Sciatic nerve (tissue), 2 donors: ENCODE measurements at places on chromosomes 16 and 17.
A peak's percentile ranks its signal among the peaks of the same experiment; 100 is the strongest.

GRCh38 chr17:3582915-3583314 is 25.3 kb upstream of the TRPV3 start:
- no peak for DNase-seq

DNA sequence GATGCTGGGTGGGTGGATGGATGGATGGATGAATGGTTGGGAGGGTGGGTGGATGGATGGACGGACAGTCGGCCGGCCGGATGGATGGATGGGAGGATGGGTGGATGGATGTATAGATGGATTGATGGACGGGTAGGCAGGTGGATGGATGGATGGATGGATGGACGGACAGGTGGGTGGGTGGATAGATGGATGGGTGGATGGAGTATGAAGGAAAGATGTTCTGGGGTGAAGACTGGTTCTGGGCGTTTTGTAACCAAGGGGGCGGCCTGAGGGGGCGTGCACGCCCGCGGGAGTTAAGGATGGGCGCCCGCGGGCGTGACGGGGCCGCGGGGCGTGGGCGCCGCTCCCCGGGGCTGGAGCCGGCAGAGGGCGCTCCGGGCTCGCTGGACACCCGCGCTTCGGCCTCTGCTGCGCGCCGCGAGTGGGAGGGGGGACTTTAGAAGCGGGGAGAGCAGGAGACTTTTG is at the start of gene NECAB2:
Gene NECAB2, plus strand, starts transcription at position 407 of the 468 bp plus-strand sequence. CDS start 405 bp downstream, outside the sequence.
- DNase-seq = peak; percentile 75

GRCh38 chr17:30503558-30503957 is 26.4 kb downstream of the GOSR1 start:
- no peak for DNase-seq

- no peak for DNase-seq
Measured at GRCh38 chr16:86184185-86184584, 285.2 kb downstream of the IRF8 start.

GRCh38 chr16:56282451-56282850 is 91.2 kb downstream of the GNAO1 start:
- no peak for DNase-seq

DNA sequence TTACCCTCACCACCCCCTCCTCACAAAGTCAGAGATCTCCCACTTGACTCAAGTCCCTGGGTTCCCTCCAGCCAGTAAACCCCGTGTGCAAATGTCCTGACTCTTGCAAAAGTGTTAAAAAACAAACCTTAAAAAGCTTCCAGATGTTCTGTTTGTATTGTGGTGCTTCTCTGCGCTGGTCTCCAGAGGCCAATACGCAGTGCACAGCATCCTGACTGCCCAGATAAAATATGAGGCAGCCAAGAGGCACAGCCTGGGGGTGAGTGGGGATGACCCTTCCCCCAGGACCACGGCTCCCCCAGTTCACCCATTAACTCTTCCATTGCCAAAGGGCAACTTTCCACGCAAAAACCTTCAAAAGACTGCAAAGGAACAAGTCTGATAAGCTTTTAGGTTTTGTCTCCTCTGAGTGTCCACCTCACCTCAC is 291.8 kb downstream of the SOX9 start:
- DNase-seq = no peak

DNA sequence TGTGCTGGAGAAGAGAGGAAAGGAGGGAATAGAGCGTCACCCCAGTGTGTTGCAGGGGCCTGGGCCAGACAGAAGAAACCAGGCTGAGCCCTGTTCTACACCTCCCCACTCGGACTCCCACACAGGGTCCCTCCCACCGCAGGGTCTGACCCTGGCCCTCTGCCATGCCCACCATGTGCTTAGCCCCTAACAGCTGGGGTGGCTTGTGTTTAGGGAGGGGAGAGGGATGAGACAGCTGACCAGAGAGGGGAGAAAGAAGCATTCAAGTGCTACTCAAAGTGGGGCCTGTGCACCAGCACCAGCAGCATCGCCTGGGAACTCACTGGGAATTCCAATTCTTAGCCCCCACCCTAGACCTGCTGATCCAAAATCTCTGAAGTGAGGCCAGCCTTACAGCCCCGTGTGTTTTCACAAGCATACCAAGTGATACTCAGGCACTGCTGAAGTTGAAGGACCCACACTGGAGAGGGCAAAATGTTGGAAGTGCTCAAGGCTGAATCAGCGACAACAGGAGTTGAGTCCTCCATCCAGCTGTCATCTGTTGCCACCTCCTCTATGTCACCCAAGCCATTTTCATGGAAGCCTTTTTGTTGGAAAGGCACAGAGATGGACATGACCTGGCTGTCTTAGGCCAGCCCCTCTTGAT is 47.0 kb downstream of the FZD2 start:
- no peak for DNase-seq

GRCh38 chr16:74896389-74897370 is 88.2 kb downstream of the WDR59 start:
- no peak for DNase-seq

DNA sequence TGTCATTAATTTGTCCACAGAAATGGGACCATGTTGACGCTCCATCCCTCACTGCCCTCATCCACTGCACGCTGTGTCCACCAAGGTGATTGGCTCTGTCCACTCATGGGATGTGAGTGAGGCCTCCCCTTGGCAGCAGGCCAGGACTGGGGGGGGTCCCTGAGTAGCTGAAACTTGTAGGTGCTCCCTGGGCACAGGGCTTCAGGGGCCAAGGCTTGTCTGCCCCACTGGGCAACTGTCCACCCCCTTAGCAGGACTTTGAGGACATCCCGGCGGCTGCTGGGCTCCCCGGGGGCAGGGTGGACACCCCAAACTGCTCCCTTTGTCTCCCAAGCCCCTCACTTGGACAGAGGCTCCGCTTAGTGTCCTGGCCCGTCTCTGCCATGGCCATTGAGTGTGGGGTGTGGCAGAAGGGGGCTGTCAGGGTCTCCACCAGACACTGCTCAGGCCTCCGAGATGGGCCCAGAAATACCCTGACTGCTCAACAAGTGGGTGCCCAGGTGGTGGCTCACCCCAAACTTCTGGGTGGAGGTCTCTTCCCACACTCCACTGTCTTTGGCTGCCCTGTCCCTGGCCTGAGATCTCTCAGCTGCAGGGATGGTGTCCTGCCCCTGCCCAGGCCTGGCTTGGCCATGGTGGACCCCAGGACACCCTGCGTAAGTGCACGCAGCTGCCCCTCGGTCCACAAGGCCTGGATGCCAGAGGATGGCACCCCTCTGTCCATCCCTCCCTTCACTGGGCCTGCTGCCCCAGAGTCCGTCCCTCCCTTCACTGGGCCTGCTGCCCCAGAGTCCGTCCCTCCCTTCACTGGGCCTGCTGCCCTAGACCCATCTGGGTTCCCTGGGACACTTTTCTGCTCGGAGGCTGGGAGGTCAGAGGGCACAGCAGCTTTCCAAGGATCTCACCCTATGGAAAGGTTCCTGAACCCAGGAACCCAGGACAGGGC is 2.9 kb upstream of the RAB40C start:
- no peak for DNase-seq

DNA sequence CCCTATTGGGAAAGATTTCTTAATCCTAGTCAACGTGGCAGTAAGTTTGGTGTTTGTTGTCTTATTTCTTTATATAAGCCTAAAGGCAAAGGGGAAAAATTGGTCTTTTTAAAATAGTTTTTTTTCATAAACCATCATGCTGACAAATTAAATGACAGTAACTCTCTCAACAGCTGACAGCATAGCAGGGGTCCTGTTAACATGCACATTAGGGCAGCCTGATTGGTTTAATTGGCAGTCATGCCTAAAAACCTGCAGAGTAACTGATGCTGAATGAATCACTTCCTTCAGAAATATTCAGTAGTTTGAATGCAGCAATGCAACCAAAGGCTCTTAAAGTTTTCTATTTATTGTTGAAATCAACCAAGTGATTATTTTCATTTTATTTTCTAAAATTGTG is 85.4 kb downstream of the ITFG1 start:
- DNase-seq = no peak

- no peak for DNase-seq
Measured at GRCh38 chr17:8670421-8670820, 39.9 kb upstream of the MYH10 start.

DNA sequence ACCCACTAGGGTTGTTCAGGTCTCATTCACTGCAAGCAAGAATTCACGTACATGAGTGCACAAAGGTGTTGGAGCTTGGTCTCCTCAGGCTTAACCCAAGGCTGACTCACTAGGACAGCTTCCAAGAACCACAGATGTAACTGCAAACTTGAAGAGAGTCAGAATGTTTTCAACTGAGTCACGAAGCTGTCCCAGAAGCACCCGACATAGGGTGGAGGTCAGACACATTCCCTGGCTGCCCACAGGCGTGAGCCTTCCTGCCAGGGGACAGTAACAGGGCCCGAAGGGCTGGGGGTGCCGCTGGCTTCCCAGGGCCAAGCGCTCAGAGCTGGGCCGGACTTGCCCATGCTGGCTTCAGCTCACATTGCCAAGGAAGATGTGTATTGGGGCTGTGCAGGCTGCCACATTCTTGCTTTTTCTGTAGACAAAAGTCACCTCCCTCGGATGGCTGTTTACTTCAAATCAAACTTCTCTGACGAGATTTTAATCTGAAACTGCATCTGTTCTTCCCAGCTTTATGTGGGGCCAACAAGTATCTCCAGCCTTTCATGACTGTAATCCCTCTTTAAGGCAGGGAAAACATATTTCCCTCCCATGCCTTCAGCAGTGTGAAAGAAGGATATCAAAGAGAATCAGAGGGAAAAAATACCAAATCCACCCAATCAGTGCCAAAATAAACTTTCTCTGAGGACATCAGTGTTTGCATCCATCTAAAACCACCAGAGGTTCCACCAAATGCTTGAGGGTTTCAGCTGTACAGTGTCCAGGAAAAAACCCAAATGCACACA is 14.3 kb downstream of the CMTM3 start:
- no peak for DNase-seq

DNA sequence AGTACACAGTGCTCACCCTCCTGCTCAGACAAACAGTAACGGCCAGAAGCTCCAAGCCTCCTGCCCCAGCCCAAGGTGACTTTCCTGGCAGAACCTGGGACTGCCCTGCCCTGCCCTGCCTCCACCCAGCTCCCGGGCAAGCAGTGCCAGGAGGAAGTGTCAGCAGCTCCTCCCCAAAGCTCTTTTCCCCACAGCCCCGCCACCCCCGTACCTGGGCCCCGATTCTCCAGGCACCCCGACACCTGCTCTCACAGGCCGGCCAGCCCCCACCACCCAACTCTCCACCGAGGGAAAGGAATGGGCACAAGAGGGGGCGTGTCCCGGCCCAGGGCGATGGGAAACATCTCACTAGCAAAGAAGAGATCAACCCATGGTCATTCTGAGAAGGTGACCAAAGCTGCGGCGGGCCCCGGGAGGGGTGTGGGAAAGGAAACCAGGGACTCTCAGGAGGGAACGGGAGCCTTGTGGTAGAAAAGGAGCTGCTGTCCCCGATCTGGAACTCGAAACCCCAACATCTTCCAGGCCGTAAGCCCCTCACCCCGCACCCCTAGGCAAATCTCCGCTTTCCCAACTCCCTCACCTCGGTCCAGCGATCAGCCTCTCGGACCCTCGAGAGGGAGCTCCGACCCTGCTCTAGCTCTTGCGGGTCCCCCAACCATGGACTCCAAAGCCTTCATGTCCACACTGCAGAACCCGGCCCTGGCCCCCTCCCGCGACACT is 1.2 kb downstream of the BCAR1 start:
- DNase-seq = no peak

DNA sequence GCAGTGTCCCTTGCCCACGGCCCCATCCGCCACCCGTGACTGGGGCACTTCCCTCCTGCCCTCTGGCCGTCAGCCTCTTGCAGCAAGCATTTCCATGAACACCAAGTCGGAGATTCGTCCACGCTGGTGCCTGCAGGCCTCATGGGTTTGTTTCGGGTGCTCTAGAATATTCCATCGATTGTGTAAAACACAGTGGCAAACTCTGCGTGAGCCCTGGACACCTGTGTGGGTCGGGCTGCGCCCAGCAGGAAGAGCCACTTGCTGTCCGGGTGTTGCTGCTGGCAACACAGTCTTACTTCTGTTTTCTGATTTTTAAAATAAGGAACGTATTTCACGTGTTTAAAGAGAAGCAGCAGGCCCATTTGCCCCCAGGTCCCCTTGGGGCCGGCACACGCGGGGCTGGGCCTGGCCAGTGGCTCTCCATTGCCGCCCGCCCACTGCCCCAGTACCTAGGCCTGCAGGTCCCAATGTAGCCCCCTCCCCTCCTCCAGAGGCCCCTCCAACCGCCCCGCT is 10.0 kb downstream of the CYBC1 start:
- no peak for DNase-seq

GRCh38 chr17:33623841-33624240 is 330.7 kb upstream of the ASIC2 start:
- DNase-seq = no peak

GRCh38 chr17:60749050-60749449 is 71.4 kb downstream of the BCAS3 start:
- no peak for DNase-seq

DNA sequence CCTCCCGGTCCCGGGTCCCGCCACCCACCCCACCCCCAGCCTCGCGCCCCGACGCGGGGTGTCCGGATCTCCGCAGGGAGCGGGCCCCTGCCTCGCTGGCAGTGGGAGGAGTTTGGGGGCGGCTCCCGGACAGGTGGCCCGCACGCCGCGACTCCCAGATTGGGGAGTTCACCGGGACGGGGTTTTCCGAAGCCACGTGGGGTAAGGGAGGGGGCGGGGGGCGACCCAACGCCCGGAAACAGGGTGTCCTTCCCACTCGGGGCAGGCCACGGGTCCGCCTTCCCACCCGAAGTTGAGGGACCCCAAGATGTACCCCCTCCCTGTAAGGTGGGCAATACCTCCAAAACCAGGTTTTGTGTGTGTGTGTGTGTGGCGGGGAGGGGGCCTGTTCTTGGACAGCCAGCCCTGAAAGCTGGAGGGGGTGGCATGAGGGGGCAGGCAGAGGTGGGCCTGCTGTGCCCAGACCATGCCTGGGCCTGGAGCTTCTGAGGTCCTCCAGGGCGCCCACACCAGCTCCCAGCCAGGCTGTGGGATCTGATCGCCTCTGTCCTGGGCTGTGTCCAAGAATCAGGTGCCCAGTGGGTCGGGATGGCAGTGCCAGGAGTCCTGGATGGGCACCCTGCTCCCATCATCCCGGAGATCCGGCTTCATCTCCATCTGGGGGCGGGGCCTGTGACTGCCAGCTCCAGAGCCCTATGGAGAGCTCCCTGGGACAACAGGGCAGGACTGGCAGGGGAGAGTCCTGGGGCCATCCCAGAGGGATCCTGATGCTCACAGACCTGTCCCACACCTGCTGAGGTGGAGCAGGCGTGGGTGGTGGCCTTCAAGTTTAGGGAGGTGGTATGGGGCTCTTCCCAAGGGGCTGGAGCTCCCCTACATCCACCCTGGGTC is 767 bp downstream of the SYNGR2 start:
- DNase-seq = no peak

GRCh38 chr17:19348806-19349205 is 13.7 kb downstream of the B9D1 start:
- DNase-seq = peak; percentile 57

DNA sequence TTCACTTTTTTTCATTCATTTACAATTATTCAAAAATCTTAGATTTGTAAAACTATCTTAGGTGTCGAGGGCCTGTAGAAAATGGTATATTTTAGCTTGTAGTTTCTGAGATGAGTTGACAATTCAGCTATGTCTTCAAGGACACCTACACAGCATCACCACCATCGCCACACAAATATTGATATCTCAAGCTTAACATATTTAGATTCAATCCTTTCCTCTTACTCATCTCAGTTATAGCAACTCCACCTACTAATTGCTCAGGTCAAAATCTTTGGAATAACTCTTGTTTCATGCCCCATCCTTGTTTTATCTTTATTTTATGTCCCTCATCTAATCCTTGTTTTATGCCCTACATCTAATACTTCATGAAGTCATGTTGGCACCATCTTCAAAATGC is 276.8 kb downstream of the CDH11 start:
- DNase-seq = no peak

- no peak for DNase-seq
Measured at GRCh38 chr17:45977976-45978626, 20.9 kb upstream of the STH start.

- no peak for DNase-seq
Measured at GRCh38 chr16:29011112-29011511, 26.3 kb downstream of the LAT start.
